Occipital lobe (tissue), 3 donors: ENCODE measurements at places on chromosomes 1 and 21.

GRCh38 chr1:2914702-2915101 is 106.6 kb upstream of the ACTRT2 start:
- DNase-seq: peak; percentile 7

- DNase-seq: no peak
Observed at GRCh38 chr1:84171481-84171880, 27.4 kb downstream of the PRKACB start.

GRCh38 chr1:201404055-201404454 is 4.9 kb upstream of the LAD1 start:
- DNase-seq: no peak

DNA sequence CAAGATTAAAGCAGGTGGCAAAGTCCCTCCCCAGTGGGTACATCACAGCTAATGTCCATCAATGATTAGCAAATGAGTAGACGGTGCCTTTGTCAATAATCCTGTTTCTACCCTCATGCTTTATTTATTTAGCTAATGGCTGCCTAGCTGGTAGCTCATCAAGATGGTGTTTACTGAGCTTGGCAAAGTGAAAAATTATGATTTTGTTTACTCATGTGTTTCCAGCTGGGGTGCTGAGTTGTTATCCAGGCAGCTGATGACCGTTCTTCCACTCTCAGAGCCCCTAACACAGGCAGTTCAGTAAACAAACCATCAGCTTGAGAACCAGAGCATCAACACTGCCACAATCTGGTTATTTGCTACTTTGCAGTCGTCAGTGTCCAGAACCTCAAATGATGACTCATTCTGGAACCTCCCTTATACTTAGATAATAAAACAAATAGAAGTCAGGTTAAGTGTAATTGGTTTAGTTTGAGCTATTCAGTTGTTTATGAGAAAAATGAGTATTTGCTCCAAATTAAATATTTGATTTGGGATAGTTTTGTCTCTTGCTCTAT is 163.9 kb downstream of the ST6GALNAC5 start:
- no peak for DNase-seq

DNA sequence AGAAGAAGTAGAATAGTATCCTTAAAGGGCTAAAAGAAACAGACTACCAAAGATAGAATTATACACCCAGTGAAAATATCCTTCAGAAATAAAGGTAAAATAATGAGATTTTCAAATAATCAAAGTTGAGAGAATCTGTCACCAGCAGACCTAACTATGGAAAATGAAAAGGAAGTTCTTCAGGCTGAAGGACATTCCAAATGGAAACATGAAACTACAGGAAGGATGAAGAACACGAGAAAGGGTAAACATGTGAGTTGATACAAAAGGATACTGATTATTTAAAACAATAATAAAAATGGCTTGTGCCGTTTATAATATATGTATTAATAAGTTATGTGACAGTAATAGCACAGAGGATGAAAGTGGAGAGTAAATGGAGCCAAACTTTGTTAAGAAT is 57.1 kb upstream of the SLFNL1 start:
- no peak for DNase-seq

GRCh38 chr21:41874611-41875010 is 4.5 kb downstream of the PRDM15 start:
- DNase-seq: no peak

DNA sequence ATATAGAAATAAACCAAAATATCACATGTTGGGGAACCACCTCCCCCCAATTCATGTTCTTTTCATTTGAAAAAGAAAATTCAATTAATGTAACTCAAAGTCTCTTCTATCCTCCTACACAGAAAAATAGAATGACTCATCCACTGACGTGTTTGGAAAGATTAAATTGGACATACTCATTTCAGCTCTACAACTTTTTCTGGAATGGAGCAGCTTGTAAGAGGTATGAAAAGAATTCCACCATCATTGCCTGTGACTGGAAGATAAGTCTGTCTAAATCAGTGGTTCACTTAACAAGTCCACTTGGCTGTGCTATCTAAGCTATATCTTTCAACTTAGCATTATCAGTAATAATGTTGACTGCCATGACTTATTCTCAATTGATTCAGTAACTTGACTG is 702.3 kb downstream of the BRINP3 start:
- DNase-seq: no peak

DNA sequence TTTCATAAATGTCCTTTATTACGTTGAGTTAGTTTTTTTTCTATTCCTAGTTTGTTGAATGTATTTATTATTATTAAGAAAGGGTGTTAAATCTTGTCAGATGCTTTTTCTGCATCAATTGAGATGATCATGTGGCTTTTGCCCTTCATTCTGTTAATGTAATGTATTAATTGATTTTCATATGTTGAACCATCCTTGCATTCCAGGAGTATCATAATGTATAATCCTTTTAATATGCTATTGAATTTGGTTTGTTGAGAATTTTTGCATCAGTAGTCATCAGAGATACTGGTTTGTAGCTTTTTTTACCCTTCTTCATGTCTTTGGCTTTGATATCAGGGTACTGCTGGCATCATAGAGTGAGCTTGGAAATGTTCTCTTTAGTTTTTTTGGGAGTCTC is 100.0 kb downstream of the POFUT2 start:
- DNase-seq: no peak

GRCh38 chr1:159012495-159012894 is 2.8 kb downstream of the IFI16 start:
- DNase-seq: no peak

DNA sequence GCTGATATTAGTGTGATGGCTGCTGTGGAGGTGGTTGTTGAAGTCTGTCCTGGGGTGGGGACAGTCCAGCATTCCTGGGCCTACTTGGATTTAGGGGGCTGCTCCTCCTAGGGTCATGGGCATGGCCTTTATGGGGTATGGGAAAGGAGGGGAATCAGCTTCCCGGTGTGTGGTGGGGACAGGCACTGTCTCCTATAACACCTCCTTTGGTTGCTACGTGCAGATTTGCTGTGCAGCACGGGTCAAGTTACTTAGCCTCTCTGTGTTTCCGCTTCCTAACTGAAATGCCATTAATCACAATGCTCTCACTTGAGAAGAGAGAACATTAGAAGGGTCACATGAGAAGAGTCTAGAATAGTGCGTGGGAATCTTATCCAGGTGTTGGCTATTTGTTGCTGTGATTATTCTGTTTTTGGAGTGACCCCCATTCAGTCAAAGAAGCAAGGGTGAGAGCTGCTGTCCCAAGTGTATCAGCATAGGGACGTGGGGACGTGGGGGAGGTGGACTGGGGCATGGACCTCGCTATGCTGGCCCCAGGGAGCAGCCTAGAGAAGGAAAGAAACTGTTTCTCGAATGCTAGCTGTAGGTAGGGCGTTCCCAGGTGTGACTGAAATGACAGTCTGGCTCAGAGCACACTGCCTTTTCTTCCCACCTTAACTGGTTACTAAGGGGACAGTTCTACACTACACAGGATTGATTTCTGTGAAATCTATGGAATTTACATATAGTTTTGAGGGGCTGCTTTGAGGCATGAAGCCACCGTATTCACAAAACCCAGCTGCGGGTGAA is 19.9 kb downstream of the SOX13 start:
- DNase-seq: no peak

- no peak for DNase-seq
Observed at GRCh38 chr1:226680653-226681052, 58.4 kb downstream of the ITPKB start.

GRCh38 chr1:61123326-61123725 is 41.0 kb downstream of the NFIA start:
- no peak for DNase-seq

GRCh38 chr1:231806623-231807495 is 180.3 kb downstream of the DISC1 start:
- DNase-seq: no peak

DNA sequence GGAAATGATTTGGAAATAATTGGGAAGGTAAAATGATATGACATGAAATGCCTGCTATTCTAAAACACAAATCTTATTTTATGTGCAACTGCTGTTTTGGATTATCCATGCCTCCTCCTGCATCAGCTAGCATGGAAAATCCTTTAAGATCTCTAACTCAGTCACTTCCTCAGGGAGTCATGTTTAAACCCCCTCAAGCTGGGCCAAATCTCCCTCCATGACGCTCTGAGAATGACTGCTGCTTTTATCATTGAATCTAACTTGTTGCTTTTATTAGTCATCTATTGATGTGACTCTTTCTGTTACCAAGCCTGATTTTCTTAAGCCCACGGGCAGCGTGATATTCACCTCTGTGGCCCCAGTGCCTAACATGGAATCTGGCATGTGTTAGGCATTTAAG is 324.8 kb downstream of the DISC1 start:
- no peak for DNase-seq
